Heart left ventricle (tissue), 16 donors: ENCODE measurements at places on chromosomes 1 and 21. TPM values are rescaled to one million over a fixed set of nuclear protein-coding genes. Genes with fewer than 3 reads are reported as not detected.
A peak's percentile ranks its signal among the peaks of the same experiment; 100 is the strongest.

The POU2F1 gene
- 8.8 TPM for total RNA-seq

The KRTAP19-1 gene
- total RNA-seq: not detected

- no peak for DNase-seq
These were observed 162.8 kb downstream of the NEGR1 start for GRCh38 chr1:72119491-72119890.

The KIAA1614 gene
- 7.7 TPM for total RNA-seq

DNA sequence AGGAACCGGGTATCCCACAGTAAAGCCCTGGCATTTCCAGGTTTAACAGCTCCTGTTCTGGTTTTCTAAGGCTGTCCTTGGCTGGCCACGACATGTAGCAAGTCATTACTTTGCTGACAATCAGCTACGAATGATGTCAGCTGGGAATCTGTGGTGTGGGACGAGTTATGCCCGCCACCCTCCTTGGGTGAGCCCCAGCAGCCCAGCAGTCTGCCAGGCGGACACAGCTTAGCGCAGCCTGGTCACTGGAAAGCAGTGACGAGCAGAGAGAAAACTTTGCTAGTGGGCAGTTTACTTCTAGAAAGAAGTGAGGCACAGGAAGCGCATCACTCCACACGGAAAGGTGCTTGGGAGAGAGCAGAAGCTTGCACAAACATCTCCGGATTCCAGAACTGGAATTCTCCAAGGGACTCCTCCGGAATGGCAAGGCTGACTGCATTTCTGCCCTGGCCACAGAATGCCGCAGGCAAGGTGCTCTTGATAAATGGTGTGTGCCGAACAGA lies 15.5 kb upstream of the ZNF436 start:
- DNase-seq: no peak

GRCh38 chr1:24289937-24290595 lies 29.1 kb upstream of the GRHL3 start:
- peak; percentile 83 for DNase-seq

The GJA8 gene
- not detected for total RNA-seq

- DNase-seq: no peak
These were observed 1.4 kb downstream of the MACF1 start for GRCh38 chr1:39205781-39206464.

The LIN28A gene
- not detected for total RNA-seq

DNA sequence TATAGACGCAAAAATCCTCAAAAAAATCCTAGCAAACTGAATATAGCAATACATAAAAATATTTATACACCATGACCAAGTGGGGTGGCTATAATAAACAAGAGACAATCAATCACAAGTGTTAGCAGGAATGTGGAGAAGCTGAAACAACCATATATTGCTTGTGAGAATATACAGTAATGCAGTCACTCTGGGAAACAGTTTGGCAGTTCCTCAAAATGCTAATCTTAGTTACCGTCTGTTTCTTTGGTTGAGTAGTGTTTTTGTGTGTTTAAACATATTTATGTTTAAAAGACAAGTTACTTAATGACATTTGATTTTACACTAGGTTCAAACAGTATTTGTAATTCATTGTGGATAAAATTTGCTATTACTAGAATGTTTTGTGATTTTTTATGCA lies 792.0 kb downstream of the LTN1 start:
- DNase-seq: no peak

- no peak for DNase-seq
These were observed 45.4 kb upstream of the ATP1B1 start for GRCh38 chr1:169060919-169061639.

DNA sequence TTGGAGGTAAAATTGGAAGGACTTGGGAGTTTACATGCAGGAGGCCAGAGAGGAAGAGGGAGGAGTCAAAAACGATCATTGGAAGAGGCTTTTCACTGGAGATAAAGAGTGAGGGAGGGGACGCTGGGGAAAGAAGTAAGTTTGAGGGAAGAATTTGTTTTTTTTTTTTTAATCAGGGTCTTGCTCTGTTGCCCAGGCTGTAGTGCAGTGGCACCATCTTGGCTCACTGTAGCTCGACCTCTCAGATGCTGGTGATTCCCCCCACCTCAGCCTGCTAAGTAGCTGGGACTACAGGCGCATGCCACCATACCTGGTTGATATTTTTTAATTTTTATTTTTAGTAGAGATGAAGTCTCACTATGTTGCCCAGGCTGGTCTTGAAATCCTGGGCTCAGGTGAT lies 1.2 kb upstream of the MROH7 start:
- DNase-seq: no peak

DNA sequence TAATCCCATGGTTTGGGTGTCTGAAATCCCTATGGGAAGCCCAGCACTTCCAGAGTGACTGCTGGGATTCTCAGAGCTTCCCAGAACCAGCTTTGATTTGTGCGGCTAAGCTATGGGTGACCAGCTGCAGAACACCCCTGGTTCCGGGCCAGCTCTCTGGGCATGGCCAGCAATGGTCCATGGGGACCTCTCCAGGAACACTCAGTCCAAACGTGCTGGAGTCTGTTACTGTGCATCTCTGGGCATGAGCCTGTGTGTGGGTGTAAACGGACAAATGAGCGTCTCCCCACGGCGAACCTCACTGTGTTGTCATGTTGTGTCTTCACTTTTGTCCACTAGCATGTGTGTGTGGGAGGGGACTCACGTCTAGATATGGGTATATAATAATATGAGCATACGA lies 54.4 kb downstream of the MAB21L3 start:
- no peak for DNase-seq

- DNase-seq: peak; percentile 50
These were observed 821 bp downstream of the PHC2 start for GRCh38 chr1:33429856-33430691.

DNA sequence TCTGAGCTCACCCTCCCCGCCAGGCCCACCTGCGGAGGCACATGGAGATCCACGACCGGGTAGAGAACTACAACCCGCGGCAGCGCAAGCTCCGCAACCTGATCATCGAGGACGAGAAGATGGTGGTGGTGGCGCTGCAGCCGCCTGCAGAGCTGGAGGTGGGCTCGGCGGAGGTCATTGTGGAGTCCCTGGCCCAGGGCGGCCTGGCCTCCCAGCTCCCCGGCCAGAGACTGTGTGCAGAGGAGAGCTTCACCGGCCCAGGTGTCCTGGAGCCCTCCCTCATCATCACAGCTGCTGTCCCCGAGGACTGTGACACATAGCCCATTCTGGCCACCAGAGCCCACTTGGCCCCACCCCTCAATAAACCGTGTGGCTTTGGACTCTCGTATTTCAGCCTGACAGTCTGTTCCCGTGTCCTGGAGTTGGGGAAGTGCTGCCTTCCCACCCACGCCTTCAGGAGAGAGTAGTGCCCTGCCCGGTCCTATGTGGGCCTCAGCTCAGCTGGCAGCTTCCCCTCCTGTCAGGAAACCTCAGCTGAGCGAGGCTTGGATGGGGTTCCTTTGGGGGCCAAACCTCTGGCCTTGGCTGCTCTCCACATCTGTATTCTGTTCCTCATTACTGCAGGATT lies 9.2 kb downstream of the ZBTB48 start:
- DNase-seq: no peak

GRCh38 chr1:96253246-96254035 lies 468.1 kb upstream of the PTBP2 start:
- no peak for DNase-seq

GRCh38 chr1:157512036-157512969 lies 40.0 kb downstream of the FCRL5 start:
- no peak for DNase-seq

DNA sequence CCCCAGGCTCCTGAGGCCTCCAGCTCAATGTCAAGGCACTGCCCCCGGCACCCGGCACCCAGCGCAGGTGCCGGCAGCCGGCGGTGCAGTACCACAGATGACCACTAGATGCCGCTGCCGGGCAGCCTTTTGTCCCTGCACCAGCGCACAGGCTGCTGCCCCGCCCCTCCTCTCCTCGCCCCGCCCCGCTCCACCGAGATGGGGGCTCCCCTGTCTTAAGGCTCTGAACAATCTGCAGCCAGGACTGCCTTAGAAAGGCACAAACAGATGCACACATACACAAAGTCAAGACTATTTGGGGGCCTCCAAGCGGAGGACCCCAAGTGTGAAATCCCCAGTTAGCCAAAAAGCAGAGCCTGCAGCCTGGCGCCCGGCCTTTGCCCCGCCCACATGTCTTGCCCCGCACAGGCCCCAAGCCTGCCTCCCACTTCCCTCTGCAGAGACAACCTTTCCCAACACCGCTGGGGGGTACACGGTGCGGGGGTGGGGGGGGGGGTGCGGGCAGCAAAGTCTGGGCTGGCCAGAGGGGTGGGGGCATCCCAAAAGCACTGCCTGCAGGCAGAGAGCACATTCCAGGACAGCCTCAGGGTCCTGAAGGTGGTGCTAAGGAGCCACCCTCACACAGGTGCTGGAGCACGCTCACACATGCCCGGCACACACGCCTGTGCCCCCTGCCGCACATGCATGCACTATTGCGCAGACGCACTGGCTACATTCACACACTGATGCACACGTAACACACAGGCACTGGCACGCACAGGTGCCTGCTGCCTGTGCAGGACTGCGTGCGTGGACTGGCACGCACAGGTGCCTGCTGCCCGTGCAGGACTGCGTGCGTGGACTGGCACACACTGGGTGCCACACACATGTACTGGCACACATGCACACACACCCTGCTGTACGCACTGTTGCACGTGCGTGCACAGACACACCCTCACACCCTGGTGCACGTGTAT lies 37.1 kb downstream of the ARHGEF16 start:
- DNase-seq: peak; percentile 79

- no peak for DNase-seq
These were observed 28.1 kb downstream of the KCNA10 start for GRCh38 chr1:110490791-110491451.

DNA sequence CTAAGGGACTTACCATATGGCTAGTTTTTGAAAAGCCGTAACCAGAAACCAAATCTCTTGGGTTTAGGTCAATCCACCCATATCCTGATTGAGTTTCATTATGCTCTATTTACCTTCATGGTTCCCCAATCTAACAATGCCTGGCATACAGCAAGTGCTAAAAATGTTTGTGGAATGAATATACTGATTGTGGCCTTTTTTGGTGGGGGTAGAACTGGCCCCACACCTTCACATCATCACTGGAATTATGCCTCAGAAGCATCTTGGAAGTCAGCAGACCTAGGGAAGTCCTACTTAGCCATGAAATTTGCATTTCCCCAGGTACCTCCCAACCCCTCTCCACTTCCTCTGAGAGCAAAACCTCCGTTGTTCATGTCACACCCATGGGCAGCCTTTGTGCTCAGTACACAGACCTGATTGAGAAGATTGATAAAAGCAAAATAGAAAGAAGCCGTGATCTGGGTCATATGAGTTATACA lies 17.8 kb upstream of the SLAMF1 start:
- DNase-seq: no peak

- DNase-seq: no peak
These were observed 25.9 kb upstream of the GNPAT start for GRCh38 chr1:231214918-231215680.

GRCh38 chr21:45615145-45615711 lies 28.3 kb upstream of the PCBP3 start:
- DNase-seq: no peak

- no peak for DNase-seq
These were observed 1.8 kb downstream of the VASH2 start for GRCh38 chr1:212951947-212952640.

The ZNF697 gene
- 9.4 TPM for total RNA-seq

The MFSD2A gene
- total RNA-seq: 0.72 TPM

The KIF17 gene
- total RNA-seq: 2.7 TPM

- no peak for DNase-seq
These were observed 175.6 kb upstream of the HP1BP3 start for GRCh38 chr1:20962576-20963258.

DNA sequence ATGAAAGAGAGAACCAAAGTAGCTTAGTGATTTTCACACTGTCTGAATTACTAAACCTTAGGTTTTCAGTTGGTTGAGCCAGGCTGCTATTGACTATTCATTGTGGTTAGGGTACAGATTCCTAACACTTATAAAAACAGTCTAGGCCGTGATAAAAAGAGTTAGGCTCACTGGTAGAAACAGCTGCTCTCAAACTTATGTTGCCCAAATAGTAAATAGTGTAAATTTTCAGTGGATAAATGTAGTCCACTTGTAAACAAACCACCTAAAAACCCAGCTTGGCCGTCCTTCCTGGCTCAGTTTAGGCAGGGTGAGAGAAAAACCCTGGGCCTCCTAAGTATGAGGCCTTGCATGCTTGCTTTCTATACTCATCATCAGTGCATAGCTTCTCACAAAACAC lies 34.9 kb downstream of the ARID1A start:
- DNase-seq: no peak

The TRIM58 gene
- total RNA-seq: 1.3 TPM

DNA sequence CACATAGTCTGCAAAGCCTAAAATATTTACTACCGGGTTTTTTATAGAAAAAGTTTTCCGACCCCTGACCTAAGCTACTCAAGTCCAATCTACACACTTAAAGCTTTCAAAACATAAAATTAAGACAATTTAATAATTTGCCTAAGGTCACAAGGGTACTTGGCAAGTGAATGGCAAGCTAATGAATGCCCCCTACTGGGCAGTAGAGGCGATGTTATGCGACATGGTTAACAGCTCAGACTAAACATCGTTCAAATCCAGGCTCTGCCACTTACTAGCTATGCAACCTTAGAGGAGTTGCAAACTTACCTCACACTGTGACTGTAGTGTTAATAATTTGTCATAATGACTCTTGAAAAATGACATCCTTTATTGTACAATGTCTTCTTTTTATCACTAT lies 317.2 kb upstream of the NFIA start:
- DNase-seq: no peak

DNA sequence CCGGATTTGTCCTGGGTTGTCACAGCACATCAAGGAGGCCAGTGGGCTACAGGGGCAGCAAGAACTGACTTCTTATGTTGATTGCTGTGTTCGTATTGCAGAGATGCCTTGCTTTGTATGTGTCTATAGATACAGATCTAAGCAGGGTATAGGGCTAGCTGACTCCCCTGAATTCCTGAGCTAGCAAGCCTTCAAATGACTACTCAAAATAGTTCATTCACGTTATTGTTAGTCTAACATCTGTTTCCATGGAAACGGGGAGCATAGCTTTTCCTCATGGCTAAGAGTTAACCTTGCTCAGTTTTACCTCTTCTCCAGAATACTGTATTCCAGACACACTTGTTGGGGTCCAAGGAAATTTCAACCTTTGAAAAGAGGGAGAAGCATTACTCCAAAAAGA lies 24.1 kb downstream of the TRIM45 start:
- DNase-seq: no peak

- DNase-seq: no peak
These were observed 40.1 kb downstream of the CAMK2N1 start for GRCh38 chr1:20445956-20446355.

GRCh38 chr1:241787691-241788090 lies 60.3 kb upstream of the EXO1 start:
- no peak for DNase-seq

The SCAMP3 gene
- total RNA-seq: 90.5 TPM
